ENCODE measurements at places on chromosomes 4 and X.

DNA sequence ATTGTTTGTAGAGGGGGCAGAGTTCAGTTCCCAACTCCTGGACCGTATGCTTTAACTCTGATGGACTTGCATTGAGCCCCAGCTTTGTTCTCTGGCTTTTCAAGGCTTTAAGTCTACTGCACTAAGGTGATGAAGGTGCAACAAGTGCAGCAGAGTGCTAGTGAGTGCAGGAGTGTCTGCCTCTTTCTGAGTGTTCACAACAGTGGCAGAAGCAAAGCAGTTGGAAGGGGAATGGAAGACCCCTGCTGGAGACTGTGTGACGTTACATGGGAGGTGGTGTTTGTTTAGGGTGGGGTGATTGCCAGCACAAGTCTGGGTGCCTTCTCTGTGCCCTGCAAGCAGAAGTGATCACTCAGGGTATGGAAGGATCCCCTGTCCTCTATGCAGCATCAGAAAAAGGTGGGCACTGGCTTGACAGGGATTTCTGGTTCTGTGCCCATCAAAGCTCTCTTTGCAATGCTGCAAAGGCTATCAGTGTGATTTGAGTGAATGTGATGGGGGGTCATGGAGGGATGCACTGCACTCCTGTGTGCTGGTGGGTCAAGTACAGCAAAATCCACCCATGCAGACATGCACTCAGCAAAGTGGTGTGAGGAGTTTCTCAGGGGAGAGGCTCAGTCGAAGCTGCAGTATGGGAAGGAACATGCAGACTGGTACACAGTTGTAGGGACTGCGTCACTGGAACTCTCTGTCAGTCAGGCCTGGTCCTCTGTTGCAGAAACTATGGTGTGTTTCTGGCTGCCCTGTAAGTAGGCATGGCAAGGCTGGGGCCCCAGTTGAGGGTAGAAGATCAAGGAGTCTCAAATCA lies 70.9 kb upstream of the UGT2B7 start:
- DNase-seq: no peak

- no peak for DNase-seq
Observed at GRCh38 chr4:94640151-94640550, 117.6 kb upstream of the BMPR1B start.

DNA sequence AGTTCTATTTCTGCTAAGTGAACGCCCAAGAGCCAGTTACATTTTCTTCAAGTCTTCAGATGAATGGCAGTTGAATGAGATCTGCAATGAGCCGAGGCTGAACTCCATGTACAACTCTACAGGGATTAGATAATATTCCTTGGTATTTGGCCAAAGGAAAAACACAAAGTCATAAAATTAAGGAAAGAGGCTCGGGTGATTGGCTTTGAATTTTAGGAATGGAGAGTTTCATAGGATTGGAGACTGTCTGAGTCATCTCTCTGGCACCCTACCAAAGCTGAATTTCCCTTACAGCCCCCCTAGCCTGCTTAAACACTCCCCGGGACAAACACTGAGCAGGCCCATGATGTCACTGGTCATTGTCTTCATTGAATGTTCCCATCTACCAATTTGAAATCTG lies 188.0 kb upstream of the C1QTNF7 start:
- no peak for DNase-seq

GRCh38 chr4:173281406-173282255 lies 52.5 kb downstream of the HMGB2 start:
- DNase-seq: no peak

- DNase-seq: no peak
Observed at GRCh38 chr4:153089742-153090141, 114.5 kb upstream of the TRIM2 start.

- no peak for DNase-seq
Observed at GRCh38 chr4:88614058-88614457, 21.8 kb downstream of the HERC3 start.

DNA sequence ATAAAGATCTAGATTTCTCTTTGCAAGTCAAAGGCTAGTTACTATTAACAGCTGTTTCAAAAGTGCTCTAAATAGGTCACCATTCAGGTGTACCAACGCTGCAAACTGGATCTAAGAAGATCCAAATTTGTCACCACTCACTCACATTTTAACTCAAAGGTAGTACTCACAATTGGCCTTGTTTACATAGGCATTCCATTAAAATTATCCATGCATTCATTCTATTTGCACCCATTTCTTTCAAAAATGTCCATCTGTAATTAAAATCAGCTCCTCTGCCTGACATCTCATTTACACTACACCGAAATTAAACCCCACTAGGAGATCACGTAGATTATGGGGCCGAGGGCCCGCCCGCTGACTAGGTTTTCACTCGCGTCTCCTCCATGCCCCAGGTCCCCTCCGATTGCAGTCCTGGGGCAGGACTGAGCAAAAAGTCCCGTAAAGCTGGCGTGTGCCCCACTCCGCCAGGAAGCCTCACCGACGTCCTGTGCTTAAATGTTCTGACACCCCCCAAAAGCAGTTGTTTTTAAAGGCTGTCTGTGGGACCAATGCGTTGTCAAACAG lies 1.3 kb upstream of the ING2 start:
- no peak for DNase-seq

DNA sequence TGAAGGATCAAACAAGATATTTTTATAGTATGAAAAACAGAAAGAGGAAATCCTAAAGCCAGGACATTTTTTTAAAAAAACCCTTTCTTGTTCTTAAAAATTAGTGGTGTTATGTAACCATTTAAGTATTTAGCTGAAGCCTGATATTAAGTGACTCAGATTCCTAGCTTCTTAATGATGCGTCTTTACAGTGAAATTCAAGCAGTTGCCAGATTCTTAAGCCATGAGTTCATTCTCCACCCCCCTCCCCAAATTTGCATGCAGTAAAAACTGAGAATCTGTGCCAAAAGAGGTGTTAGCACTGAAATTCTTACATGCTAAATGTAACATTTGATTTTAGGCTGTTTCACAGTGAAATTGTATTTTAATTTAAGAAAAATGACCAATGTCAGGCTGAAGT lies 180.8 kb downstream of the RAPGEF2 start:
- DNase-seq: no peak

GRCh38 chr4:112370466-112370865 lies 73.3 kb downstream of the ALPK1 start:
- no peak for DNase-seq

DNA sequence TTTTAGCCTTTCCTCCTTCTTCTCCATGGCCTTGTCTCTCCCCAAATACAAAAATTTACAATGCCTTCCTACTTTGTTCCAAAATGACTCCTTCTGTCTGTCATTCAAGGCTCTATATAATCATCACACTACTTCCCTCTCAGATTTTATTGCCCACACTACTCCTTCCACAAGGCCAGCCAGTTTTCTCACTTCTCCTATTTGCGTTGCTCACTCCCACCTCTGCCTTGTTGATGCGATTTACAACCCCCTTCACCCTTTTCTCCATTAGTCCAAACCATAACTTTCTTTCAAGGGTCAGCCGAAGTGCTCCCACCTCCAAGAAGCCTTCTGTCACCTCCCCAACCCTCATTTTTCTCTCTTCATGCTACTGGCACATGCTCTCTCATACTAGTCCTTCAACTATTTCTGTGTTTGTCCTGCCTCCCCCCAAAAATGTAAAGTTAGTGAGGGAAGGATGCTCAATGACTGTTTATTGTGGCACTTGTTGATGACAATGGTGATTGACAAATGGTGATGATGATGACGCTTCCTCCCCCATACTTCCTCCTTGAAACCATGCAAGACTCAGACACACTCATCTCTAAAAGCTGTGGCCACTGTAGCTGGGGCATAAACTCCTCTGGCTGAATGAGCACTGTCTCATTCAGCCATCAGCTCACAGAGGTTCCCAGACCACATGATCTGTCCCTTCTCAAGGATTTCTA lies 2.7 kb upstream of the XKRX start:
- no peak for DNase-seq

DNA sequence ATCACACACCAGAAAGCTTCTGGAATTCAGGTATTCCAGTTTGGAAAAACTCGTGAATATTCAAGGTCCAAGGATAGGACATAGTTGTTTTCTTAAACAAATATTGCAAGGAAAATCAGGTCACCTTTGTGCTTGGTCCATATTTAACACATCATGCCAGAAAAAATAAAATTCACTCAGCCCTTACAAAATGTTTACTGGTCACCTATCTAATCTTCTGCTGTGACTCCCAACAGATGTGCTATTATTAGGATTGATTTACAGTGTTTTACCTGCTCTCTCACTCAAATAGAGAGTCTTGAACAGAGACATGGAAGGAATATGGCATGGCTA lies 9.5 kb downstream of the CSN3 start:
- DNase-seq: no peak

DNA sequence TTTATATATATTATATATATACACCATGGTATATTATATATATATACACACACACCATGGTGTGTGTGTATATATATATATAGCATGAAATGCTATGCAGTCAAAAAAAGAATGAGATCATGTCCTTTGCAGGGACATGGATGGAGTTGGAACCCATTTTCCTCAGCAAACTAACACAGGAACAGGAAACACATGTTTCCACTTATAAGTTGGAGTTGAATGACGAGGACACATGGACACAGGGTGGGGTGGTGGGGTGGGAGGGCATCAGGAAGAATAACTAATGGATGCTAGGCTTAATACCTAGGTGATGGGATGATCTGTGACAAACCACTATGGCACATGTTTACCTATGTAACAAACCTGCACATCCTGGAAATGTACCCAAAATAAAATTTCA lies 293.6 kb upstream of the NDST3 start:
- DNase-seq: no peak

- DNase-seq: no peak
Observed at GRCh38 chr4:147778942-147779341, 47.1 kb downstream of the ARHGAP10 start.

DNA sequence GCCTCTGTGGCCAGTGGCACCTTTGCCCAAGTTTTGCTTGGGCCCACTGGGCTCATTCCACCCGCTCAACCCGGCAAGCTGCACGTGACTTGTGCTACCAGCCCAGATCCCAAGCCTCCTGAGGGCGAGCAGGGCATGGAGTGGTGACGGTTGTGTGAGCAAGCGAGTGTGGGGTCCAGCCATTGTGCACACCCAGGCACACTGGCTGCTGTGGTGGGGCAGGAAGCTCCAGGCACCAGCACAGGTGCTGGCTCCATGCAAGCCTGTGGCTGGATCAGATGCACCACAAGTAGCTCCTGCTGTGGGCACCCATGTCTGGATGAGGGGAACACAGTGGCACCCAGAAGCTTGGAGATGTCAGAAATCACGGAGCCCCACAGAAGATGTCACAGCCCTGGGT lies 557.0 kb upstream of the GNPDA2 start:
- no peak for DNase-seq

GRCh38 chrX:82676386-82676785 lies 831.7 kb upstream of the POU3F4 start:
- DNase-seq: no peak

DNA sequence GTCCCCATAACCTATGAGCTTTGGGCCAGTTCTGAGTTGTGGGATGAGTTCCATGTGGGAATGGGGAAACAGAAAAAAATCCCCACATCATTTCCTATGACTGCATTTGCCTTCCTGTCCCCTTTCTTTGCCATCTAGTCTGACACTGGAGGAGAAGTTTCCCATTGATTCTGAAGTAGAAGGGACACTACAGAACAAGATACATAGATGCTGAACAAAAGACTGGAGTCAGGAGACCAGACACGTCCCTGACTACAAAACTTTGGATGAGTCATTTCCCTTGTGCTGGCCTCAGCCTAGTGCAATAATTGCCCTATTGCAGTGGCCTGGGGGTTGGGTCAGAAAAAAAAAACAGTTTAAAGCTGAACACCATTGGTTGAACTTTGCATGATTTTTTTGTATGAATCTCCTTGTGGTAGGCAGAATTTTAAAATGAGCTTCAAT lies 22.1 kb downstream of the BEX3 start:
- DNase-seq: no peak

GRCh38 chrX:132333351-132333750 lies 114.1 kb upstream of the RAP2C start:
- no peak for DNase-seq
